Aorta (tissue), 5 donors: ENCODE measurements at places on chromosomes 1 and 21. TPM values are rescaled to one million over a fixed set of nuclear protein-coding genes. Genes with fewer than 3 reads are reported as not detected.

GRCh38 chr1:24385160-24385940 is 28.2 kb downstream of the STPG1 start:
- no peak for DNase-seq

TAL1 gene
- 6.0 TPM for total RNA-seq

C1orf94 gene
- not detected for total RNA-seq

DNA sequence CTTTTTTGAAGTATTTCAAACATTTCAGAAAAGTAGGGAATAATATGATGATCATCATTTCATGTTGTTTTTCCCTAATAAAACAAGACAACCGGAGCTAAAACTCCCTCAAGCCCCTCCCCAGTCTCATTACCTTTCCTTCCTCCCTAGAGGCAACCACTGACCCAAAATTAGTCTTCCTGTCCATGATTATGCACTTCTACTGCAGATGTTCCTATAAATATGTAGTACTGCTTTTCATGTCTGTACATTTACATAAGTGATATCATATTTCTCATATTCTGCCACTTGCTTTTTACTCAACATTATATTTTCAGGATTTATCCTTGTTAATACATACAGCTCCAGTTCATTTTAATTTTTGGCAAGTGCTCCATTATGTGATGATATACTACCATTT is 58.7 kb upstream of the GOLT1A start:
- no peak for DNase-seq

DNA sequence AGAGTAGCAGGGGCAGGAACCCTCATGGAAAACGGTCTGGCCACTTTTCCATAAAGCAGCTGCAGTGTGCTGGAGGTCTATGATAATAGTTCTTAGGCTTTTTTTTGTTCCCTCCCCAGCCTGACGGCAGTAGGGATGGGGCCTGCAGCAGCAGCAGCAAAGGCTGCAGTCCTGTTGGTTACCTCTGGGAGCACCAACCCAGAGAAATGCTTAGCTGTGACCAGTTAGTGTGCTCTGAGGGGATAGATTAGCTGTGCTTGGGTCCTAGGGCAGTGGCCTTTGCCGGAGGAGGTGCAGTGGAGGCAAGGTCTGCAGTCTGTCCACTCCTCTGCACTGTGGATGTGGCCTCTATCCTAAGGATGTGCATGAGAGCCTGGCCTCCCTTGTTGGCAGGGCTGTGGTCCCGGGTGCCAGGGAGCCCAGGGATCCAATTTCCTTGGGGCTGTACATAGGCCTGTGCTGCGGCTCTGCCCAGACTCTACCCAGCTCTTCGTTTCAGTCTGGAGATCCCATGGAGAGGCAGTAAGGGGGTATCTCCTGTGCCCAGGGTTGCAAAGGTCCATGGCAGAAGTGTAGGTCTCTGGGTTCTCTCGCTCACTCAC is 322.7 kb downstream of the PTBP2 start:
- no peak for DNase-seq

- no peak for DNase-seq
These were observed 594.7 kb upstream of the CAMK1G start for GRCh38 chr1:208988811-208989222.

GRCh38 chr1:192807211-192808162 is 1.4 kb upstream of the RGS2 start:
- DNase-seq: no peak

GRCh38 chr21:32371913-32372314 is 20.9 kb downstream of the URB1 start:
- no peak for DNase-seq

GRCh38 chr1:159987186-159987585 is 33.1 kb upstream of the SLAMF9 start:
- no peak for DNase-seq

GRCh38 chr1:234659538-234659937 is 49.6 kb upstream of the IRF2BP2 start:
- DNase-seq: no peak

RXRG gene
- total RNA-seq: not detected

- DNase-seq: no peak
These were observed 91.9 kb downstream of the COLGALT2 start for GRCh38 chr1:183945428-183946319.

- no peak for DNase-seq
These were observed 10.1 kb downstream of the ZNF644 start for GRCh38 chr1:91011726-91012125.

ADGRL4 gene
- total RNA-seq: 60.4 TPM

- DNase-seq: no peak
These were observed 35.2 kb upstream of the OR2B11 start for GRCh38 chr1:247493106-247493505.

GRCh38 chr1:164578479-164579200 is 19.7 kb downstream of the PBX1 start:
- DNase-seq: no peak

GPR89B gene
- 13.3 TPM for total RNA-seq

- no peak for DNase-seq
These were observed 31.4 kb upstream of the MROH9 start for GRCh38 chr1:170903961-170904360.

DNA sequence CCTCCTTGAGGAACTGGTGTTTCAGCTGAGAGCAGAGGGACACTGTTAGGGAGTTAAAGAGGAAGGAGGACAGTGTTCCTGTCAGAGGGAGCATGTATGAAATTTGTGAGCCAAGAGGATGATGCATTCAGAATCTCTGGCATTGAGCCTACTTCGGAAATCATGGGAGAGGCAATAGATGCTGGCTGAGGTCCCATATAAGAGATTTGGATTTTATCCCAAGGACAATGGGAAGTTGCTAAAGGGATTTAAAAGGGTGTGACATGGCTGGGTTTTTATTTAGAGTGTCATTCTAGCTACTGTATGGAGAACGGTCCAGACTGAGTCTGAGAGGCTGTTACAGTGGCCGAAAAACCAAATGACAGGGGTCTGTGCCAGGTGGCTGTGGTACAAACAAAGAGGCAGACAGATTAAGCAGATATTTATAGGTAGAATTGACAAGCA is 403.2 kb upstream of the B3GALT2 start:
- no peak for DNase-seq

LRP8 gene
- 12.3 TPM for total RNA-seq

DNA sequence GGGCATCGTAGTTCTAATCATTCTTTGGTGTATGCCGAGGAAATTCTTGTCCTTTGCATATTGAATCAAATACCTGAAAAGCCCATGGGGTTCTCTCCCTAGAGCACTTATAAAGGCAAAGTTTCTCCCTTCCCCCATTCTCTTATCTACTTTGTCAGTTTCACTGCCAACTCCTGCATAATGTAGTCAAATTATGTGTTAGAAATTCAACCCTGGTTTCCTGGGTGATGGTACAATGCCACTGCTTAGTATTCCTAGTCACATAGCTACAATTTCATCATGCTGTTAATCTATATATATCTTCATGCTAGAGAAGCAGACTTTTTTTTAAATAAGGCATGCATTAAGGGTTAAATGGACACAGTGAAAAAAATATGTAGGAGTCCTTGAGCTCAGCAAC is 119.0 kb downstream of the PDE4B start:
- no peak for DNase-seq

TNFRSF8 gene
- total RNA-seq: 0.88 TPM

DNA sequence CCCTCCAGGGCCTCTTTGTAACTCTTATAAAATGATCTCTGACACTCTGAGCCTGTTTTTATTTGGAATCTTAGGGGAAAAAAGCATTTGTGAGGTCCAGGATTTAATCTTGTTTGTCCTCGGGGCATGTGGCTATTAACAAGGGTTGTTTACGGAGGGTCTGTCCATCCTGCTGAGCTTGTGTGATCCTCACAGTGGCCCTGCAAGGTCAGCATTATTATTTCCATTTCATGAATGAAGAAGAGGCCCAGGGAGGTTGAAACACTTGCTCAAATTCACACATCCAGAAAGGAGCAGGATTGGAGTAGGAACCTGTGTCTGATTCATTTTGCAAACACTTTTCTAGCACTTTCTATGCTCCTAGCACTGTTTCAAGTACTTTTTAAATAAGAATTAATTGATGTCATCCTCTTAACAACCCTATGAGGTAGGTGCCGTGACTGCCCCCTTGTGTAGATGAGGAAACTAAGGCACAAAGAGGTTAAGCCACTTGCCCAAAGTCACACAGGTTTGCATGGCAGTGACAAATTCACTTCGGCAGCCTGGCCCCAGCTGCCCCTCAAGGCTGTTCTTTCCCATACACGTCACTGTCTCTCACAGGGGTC is 178.9 kb downstream of the MIS18A start:
- DNase-seq: no peak

DNA sequence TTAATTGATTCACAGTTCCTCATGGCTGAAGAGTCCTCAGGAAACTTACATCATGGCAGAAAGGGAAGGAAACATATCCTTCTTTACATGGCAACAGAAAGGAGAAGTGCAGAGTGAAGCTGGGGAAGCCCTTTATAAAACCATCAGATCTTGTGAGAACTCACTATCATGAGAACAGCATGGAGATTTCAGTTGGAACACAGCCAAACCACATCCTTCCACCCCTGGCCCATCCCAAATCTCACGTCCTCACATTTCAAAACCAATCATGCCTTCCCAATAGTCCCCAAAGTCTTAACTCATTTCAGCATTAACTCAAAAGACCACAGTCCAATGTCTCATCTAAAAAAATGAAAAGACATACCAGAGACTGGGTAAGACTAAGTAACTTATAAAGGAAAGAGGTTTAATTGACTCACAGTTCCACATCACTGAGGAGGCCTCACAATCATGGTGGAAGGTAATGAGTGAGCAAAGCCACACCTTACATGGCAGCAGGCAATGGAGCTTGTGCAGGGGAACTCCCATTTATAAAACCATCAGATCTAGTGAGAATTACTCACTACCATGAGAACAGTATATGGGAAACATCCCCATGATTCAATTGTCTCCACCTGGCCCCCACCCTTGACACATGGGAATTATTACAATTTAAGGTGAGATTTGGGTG is 105.2 kb downstream of the MRPL39 start:
- no peak for DNase-seq

- no peak for DNase-seq
These were observed 14.9 kb downstream of the APCS start for GRCh38 chr1:159602501-159602999.

TTLL10 gene
- total RNA-seq: 0.15 TPM

NBPF4 gene
- total RNA-seq: 0.19 TPM

DNA sequence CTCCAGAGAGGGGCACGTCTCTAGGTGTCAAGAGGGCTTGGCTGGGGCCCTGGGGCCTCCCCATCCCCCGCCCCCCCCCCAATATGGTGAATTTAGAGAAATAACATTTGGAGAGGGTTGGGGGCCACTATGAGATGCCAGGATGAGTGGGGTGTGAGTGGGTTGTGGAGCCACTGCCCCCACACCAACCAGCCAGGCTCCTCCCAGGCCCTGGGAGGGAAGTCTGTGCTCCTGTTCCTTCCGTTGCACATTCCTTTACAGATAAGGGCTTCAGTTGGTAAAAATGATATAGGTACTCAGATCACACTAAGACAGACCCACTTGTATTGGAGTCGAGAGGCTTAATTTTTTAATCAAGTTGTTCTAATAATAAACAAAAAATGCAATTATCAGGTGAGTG is 585 bp upstream of the PLEKHA6 start:
- DNase-seq: no peak

DNA sequence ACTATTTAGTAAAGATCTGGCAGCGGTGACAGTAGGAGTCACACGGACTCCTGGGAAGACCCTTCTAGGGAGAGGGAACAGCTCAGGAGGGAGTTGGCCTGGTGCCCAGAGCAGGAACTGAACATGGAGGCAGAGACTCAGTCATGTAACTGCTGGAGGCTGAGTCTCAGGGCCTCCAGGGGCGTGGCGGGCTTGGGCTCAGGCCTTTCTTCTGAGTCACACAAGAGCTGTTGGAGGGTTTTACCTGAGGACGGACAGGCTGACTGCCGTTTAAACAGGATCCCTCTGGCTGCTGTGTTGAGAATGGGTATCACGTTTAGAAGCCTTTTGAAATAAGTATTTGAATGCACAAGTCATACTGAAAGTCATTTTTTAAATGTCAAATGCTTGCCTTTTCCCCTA is 7.2 kb upstream of the ETS2 start:
- DNase-seq: no peak

DNA sequence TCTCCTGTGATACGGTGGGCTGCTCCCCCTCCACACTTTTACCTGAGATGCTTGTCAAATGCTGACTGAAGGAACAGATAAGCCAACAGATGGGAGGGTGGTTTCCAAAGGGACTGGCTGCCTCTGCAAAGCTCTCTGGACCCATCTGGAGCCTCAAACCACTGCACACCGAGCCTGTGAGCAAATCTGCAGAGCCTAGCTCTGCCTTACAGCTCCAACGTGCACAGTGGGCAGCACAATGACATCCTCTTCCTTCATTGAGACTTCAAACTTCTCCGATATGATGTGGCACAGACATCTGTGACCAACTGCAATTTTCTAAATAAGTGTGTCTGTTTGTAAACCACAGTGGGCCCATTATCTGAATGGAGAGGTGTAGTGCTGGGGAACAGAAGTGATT is 26.2 kb upstream of the KNCN start:
- no peak for DNase-seq

PTGS2 gene
- 17.0 TPM for total RNA-seq

DNA sequence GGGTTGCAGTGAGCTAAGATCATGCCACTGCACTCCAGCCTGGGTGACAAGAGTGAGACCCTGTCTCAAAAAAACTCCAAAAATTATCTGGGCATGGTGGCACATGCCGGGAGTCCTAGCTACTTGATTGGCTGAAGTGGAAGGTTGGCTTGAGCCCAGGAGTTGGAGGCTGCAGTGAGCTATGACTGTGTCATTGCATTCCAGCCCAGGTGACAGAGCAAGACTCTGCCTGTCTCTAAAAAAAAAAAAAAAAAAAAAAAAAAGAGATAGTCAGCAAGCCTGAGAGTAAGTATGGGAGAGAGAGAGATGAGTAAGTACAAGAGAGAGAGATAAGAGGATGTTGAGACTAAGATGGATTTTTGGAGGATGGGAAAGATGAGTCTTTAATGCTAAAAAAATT is 180.8 kb upstream of the CACYBP start:
- DNase-seq: no peak

FUCA1 gene
- 35.4 TPM for total RNA-seq

DNA sequence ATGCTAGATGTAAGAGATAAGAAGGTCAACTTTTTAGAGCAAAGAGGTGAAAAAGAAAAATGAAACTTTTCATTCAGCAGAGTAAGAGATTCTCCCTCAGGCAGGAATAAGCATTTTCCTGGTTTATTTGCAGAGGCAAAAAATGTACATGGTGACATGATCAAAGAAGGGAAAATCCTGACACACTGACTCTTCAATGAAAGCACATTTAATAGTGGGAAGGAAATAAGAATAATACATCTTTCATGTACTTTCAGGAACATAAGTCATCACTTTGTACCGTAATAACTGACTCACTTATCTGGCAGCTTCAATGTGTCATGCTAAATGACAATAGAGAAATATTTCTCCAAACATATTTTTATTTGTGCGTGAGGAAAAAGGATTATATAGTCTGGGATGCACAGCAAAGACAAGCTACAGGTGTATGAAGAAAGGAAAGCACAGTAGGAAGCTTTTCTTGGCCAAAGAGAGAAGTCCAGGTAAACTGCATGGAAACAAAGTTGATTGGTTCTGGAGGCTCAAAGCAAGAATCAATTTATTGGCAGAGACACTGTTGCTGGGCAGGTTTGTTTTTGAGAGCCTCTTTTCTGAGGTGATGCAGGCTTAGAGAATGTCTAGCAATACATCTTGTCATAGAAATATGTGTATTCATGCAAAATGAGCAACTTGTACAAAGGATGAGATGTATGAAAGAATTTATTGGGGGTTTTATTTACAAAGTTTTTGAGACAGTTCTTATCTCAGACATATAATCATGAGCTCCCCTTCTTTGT is 1409.0 kb downstream of the PLA2G4A start:
- DNase-seq: no peak

GRCh38 chr1:59195151-59195550 is 101.7 kb upstream of the FGGY start:
- DNase-seq: no peak
